ENCODE measurements at places on chromosomes 11 and 22. TPM values are rescaled to one million over a fixed set of nuclear protein-coding genes. Genes with fewer than 3 reads are reported as not detected.

Gene KRTAP5-11
- not detected for total RNA-seq

Gene INPP5J
- 0.24 TPM for total RNA-seq

Gene SCYL1
- 116 TPM for total RNA-seq

Gene MRGPRX3
- total RNA-seq, result not detected

Gene MMP7
- not detected for total RNA-seq

Gene LRRC56
- total RNA-seq, result 0.65 TPM

Gene DDTL
- 0.61 TPM for total RNA-seq

Gene ZDHHC13
- total RNA-seq, result 24.0 TPM

Gene NRIP3
- 14.7 TPM for total RNA-seq

Gene GGTLC2
- not detected for total RNA-seq

Gene AMOTL1
- total RNA-seq, result 70.9 TPM

Gene ROBO4
- total RNA-seq, result 1.1 TPM

Gene CRYBB3
- not detected for total RNA-seq

Gene NXPE1
- total RNA-seq, result not detected

Gene COX8A
- 285 TPM for total RNA-seq

Gene ADM2
- total RNA-seq, result 9.6 TPM

Gene MMP11
- total RNA-seq, result 16.9 TPM

Gene SYCE3
- not detected for total RNA-seq

Gene PANX3
- total RNA-seq, result not detected

Gene DLG2
- total RNA-seq, result 2.8 TPM

Gene MMP13
- total RNA-seq, result 2.8 TPM

Gene OR51E2
- total RNA-seq, result not detected

Gene PRR14L
- total RNA-seq, result 24.4 TPM

Gene FJX1
- total RNA-seq, result 19.6 TPM

Gene SLC15A3
- total RNA-seq, result 27.3 TPM

Gene CCDC90B
- total RNA-seq, result 41.4 TPM

Gene OR51B5
- total RNA-seq, result not detected

Gene CNTF
- total RNA-seq, result 3.4 TPM

Gene CST6
- 0.85 TPM for total RNA-seq

Gene DGCR8
- total RNA-seq, result 39.1 TPM

Gene PANX2
- total RNA-seq, result 0.36 TPM

Gene EHF
- not detected for total RNA-seq

Gene SEC14L2
- total RNA-seq, result 15.1 TPM

Gene RBM4
- 88.4 TPM for total RNA-seq

Gene TMEM151A
- total RNA-seq, result 0.16 TPM

Gene JHY
- 10.3 TPM for total RNA-seq

Gene MYRF
- 0.32 TPM for total RNA-seq

Gene PRR5L
- total RNA-seq, result 26.0 TPM

Gene C11orf16
- total RNA-seq, result not detected

Gene OR4S1
- total RNA-seq, result not detected

Gene SSH3
- 18.8 TPM for total RNA-seq

Gene CCDC89
- total RNA-seq, result 2.6 TPM

Gene LDHA
- total RNA-seq, result 1,015 TPM

Gene ANO5
- total RNA-seq, result 0.65 TPM

Gene F2
- total RNA-seq, result not detected

Gene RFPL1
- not detected for total RNA-seq

Gene IGLL1
- total RNA-seq, result not detected

Gene FAM76B
- 19.1 TPM for total RNA-seq

Gene PRG2
- total RNA-seq, result not detected

Gene OR5L1
- not detected for total RNA-seq

Gene ABCG4
- 0.12 TPM for total RNA-seq

Gene KRTAP5-9
- 0.16 TPM for total RNA-seq
